ENCODE measurements at places on chromosomes 11 and 22.

GRCh38 chr11:61332797-61333549 is at the start of the genes DDB1 and TKFC:
TSS of gene DDB1 (minus strand) at chr11:61333105. CDS start at chr11:61332968, 137 bp downstream.
TSS of gene TKFC (plus strand) at chr11:61333228. CDS start at chr11:61334729, 1,501 bp downstream.
- DNase-seq, result peak; percentile 77

DNA sequence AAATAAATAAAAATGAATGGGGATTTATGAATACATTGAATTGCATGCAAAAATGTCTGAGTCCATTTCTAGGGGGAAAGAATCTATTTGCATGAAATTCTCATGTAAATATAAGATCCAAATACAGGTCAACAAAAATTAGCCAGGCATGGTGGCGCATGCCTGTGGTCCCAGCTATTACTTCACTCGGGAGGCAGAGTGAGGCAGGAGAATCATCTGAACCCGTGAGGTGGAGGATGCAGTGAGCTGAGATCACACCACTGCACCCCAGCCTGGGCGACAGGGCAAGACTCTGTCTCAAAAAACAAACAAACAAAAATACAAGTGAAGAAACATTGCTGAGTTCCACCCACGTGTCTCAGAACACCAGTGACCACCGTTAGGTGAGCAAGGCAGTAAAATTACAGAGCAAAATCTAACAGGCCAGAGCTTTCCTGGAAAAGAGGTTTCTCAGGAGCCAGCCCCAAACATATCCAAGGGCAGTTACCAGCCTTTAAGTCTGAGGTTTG is 17.3 kb downstream of the PACSIN2 start:
- no peak for DNase-seq

DNA sequence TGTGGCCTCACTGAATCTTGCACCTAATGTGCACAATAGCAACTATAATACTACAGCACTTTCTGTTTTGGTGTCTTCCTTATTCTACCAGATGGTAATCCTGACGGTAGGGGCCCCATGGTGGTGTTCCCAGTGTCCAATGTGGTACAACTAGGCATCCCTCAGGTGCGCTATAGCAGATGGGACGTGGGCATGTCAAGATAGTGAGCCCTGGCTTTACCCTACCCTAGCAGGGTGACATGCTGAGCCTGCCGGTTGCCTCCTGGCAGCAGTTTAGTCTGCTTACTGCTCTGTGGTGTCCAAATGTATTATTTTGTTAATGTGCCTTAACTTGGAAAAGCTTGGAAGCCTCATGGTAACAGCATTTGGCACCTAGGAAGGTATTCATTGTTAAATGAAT is 19.2 kb downstream of the ACO2 start:
- no peak for DNase-seq

DNA sequence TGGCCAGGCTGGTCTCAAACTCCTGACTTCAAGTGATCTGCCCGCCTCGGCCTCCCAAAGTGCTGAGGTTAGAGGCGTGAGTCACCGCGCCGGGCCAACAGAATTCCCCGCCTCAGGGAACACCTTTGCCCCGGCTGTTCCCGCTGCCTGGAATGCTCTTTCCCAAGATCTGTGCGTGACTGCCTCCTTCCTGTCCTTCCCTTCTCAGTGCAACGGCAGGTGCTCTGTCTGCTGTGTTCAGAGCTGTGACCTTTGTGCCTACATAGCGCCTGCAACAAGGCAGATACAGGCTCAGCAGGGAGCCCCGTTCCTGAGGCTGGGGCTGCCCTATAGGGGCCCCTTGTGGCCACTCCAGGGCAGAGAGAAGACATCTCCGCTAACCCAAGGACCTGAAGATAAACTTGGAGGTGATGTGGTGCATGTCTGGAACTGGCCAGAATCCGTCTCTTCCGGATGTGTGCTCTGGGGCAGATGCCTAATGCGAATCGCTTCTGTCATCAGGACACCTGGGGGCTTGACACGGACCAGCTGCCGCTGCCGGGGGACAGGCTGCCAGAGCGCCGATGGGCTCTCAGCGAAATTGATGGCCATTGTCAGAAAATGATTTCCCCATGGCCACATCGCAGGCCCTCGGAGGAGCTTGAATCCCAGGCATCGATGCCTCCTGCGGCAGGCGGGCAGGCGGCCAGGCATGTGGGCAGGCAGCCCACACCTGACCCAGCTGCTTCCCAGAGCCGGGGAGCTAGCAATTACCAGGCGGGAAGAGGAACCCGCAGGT is 43.5 kb upstream of the TCF20 start:
- peak; percentile 18 for DNase-seq
